Stimulated activated CD4-positive, alpha-beta T cell treated with anti-CD3 and anti-CD28 coated beads, TNF-alpha, amount 100 ng/mL, for 1 hour (primary cell): ENCODE measurements at places on chromosomes 12 and 14.

DNA sequence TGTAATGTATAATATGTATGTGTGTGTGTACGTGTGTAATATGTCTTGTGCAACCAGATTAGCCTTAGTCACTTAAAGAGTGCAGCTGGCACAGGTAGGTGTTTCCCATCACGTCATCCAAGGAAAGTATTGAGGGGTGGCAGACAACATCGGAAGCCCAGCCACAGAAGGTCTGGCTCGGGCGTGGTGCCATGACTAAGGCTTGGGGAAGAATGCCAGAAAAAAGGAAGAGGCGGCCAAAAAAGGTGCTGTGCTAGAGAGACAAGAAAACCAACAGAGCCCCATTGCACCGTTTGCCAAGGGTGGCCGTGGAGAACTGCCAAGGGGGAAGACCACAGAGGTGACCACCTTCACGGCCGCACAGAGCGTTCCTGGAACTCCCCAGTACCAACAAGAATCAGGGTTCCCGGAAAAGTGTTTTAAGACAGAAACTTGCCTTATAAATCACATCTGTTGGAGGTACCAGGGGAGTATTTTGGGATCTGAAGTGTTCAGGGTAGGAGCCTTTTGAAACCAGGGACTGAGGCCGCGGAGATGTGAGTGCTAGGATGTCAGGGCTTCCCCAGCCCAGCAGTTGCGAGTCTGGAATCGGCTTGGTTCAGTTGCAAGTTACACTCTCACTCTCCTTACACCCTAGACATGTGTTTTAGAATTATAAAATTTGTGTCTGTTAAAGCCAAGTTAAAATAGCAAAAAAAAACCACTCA, 131.2 kb upstream of the DYRK2 start:
- no peak for DNase-seq

- no peak for DNase-seq
These were observed 469.6 kb downstream of the RGS6 start for GRCh38 chr14:72401632-72402376.

- no peak for DNase-seq
These were observed 20.4 kb downstream of the ADAM20 start for GRCh38 chr14:70514168-70515069.

- DNase-seq, result no peak
These were observed 184.9 kb upstream of the FLRT2 start for GRCh38 chr14:85344847-85345570.

- DNase-seq, result no peak
These were observed 14.8 kb downstream of the SGPP1 start for GRCh38 chr14:63713058-63713457.

GRCh38 chr12:119115296-119115905, 63.3 kb upstream of the HSPB8 start:
- DNase-seq, result no peak

GRCh38 chr12:119615518-119616475, 22.2 kb downstream of the TMEM233 start:
- DNase-seq, result no peak

- no peak for DNase-seq
These were observed 338.2 kb upstream of the NAV3 start for GRCh38 chr12:77492536-77492935.

GRCh38 chr14:51638071-51638944, 13.4 kb upstream of the FRMD6 start:
- no peak for DNase-seq

DNA sequence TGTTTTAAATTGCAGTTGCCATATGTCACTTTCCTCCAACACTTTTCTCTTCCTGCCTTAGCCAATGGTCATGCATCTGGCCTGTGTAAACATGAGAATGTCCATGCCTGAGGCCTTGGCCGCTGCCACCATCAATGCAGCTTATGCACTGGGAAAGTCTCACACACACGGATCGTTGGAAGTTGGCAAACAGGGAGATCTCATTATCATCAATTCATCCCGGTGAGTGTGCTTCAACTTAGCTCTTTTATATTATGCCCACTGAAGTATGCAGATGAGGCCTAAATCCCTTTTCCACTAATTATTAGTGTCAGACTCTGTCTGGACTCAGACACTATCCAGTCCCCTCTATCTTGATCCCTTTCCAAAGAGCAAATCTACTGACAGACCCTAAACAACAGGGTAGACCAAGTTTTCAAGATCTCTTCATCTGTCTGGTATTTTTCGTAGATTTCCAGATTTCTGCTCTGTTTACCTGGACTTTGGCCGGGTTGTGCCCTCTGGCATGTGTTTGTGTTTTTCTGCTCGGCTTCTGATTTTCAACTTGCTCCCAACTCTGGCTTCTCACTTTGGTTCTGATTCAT, 23.2 kb downstream of the AMDHD1 start:
- no peak for DNase-seq

DNA sequence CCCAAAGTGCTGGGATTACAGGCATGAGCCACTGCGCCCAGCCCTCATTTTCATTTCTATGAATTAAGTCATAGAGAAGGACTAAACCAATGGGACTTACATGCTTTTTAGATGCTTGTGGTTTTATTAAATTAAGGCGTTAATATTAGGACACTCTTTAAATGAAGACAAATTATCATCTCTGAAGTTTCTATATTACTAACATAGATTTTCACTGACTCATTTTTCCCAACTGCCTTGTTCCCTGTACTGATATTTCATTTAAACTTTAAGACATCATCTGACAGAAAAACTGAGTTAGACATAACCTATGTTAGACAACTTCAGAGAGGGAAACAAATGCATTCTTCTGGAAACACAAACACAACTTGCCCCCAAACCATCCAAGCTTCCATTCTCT, 99.8 kb downstream of the BTG1 start:
- no peak for DNase-seq
